ENCODE measurements at places on chromosomes 2 and 18.

DNA sequence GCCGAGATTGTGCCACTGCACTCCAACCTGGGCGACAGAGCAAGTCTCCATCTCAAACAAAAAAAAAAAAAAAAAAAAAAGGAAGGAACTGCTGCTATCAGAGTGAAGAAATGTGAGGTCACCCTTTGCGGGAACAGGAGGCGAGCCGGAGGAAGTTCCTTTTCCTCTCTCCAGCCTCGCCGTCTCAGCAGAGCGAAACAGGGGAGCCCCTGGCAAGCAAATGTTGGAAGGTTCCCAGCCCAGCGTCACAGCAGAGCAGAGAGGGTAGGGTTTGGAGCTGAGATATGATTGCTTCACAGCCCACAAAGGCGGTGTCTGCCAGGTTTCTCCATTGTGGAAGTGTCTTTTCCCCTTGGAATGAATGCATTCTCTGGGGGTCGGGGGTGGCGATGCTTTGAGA is 28.5 kb downstream of the SLC20A1 start:
- peak; percentile 56 for DNase-seq

DNA sequence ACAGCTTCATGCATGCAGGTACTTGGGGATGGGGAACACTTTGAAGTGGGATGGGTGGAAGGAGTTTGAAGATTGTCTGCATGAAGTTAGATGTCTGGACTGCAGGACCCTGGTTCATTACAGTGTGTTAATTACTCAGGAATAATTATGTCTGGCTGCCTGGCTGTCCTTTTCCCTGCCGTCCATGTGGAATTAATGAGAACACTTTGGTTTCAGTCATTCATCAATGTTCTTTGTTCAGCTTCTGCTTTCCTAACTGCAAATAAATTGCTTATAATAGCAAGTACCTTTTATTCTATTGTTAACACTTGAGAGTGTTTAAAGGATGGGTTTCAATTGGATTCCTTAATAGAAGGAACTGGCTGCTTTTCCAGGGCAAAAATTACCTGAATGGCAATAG is 35.8 kb downstream of the MTCL1 start:
- no peak for DNase-seq

DNA sequence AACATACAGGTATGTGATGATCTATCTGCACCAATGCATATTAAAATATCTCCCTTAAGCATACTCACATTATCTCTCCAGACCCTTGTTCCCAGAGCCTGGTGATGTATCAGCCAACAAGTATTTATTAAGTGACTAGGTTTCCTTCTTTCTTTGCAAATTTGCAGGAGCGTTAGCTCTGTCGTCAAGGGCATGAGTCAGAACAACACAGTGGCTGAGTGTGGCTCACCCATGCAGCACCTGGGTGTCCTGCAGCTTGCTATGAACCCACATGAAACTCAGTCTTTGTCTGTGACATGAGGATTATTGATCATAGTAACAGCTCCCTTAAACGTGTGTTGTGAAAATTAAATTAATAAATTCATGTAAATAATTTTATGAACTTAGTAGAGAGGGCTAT is 96.6 kb downstream of the PIEZO2 start:
- no peak for DNase-seq

DNA sequence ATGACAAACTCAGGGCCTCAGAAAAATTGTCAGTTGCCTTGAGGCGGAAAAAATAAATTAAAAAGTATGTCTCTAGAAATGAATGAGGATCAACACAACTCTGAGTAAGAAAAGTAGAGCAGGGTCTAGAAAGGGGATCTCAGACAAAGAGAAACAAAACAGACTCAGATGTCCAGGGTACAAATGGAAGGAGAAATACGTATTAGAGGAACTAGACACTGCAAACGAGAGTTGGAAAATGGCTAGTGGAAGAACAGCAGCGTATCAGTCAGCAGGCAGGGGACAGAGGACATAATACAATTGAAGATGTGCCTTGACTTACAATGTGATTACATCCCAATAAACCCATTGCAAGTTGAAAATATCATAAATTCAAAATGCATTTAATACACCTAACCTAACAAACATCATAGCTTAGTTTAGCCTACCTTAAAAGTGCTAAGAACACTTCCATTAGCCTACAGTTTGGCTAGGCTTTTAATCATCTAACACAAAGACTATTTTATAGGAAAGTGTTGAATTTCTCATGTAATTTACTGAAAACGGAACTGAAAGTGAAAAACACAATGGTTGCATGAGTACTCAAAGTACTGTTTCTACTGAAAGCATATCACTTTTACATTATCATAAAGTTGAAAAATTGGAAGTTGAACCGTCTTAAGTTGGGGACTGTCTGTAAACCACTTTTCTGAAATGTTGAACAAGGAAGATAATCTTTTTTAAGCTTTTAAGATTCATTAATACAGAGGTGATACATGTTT is 182.8 kb downstream of the NBAS start:
- DNase-seq = no peak

DNA sequence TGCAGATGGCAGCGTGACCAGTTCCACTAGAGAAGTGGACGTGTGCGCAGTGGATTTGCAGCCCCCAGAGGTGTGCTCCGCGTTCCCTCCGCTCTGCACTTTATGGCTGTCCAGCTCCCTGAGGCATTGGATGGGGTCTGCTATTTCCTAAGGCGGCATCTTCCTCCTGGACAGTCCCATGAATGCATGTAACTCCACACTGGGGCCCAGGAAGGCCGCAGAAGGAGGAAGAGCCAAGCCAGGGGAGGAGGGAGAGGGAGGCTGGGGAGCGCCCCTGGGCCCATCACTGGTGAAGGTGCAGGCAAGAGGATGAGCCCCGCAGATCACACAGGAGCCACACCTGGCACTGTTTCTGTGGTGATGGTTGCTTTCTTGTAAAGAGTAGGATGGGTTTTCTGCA is 99.1 kb downstream of the PTGR3 start:
- DNase-seq = no peak

GRCh38 chr18:58580623-58581022 is 48.3 kb downstream of the ALPK2 start:
- DNase-seq = peak; percentile 53

- no peak for DNase-seq
Measured at GRCh38 chr2:237556773-237557632, 9.4 kb upstream of the PRLH start.

DNA sequence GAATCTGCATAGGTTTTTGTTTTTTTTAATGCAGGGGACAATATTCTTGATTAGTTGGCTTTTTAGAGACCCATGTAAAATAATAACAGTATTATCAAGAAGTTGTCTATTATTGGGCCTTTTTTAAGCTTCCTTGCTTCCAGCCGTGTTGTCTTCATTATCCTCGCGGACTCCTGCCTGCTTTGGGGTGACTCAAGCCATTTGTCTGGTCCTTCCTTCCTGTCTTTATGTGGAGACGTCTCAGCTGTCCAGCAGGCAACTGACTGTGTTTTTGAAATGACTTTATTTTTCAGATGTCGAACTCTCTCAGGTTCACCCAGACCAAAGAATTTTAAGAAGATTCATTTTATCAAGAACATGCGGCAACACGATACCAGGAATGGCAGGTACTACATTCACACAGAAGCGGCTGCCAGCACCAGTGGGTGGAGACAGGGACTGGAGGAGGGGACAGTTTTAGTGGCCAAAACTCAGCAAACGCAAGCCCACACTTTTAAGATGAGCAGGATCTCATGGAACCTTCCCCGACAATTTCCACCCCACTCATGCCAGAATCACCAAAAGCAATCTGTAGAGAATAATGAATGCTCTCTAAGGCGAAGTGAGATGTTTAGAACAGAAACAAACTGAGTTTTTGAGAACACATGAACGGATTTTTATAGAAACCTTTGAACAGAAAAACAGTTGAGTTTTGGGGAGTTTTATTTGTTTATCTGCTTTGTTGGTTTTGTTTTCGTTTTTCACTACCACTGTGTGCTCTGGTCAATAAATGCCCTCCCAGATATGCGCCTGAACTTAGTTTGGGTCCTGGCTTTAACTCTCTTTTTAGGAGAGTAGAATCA is 59.1 kb downstream of the CABLES1 start:
- DNase-seq = peak; percentile 48

DNA sequence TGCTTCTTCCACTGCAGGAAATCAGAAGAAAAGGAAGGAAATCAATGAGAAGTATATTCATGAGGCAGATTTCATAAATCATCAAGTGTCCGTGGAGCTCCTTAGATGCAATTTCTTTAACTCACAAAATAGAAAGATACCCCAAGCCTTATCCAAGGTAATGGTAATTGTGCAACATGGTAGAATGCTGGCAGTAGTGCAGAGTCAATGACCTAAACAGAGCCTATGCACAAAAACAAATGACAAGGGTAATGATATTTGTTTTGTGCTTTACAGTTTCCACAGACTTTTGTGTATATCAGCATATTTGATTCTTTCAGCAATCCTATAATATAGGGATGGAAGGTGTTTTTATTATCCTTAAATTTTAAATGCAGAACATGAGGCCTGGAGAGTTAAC is 102.7 kb downstream of the SETBP1 start:
- no peak for DNase-seq

GRCh38 chr18:77160515-77160914 is 27.9 kb upstream of the MBP start:
- no peak for DNase-seq

- no peak for DNase-seq
Measured at GRCh38 chr2:170685591-170685990, 29.5 kb upstream of the SP5 start.

- no peak for DNase-seq
Measured at GRCh38 chr2:75799859-75800258, 89.1 kb upstream of the GCFC2 start.

- DNase-seq = peak; percentile 9
Measured at GRCh38 chr2:74694281-74694680, 40.2 kb downstream of the SEMA4F start.

GRCh38 chr2:58502931-58503330 is 261.8 kb upstream of the FANCL start:
- no peak for DNase-seq

DNA sequence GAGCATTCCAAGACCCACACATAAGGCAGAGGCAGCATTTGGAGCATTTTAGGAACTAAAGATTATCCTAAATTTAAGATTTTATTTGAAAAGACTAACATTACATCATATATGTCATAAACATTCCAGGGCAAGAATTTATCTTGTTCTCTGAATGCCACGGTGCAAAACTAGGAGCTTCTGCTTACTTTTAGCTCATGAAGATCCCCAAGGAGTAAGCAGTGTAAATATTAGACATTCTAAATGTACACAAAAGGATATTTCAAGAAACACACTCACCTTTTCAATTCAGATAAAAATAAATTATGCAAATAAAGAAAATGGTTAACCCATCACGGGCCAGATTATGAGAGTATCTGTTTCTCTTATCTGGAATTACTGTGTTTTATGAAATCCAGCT is 101.7 kb upstream of the ETAA1 start:
- no peak for DNase-seq

- DNase-seq = peak; percentile 68
Measured at GRCh38 chr18:34767601-34768027, 57.5 kb downstream of the DTNA start.

DNA sequence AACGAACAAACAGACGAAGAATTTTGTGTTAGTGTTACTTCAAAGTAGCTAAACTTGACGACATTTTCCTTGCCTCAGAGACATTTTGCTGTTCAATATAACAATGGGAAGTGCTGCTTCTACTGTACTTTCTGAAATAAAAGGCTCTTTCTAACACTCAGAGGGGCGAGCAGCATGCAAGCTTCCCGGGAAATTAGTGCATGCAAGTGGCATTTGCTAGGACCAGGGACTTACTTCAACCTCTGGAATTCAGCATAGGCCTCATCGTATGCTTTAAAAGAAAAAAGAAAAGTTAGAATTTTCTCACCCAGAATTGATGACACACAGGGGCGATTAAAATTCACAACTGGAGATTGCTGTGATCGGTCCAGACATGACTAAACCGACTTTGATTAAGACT is 62.5 kb upstream of the LPIN2 start:
- DNase-seq = peak; percentile 3

DNA sequence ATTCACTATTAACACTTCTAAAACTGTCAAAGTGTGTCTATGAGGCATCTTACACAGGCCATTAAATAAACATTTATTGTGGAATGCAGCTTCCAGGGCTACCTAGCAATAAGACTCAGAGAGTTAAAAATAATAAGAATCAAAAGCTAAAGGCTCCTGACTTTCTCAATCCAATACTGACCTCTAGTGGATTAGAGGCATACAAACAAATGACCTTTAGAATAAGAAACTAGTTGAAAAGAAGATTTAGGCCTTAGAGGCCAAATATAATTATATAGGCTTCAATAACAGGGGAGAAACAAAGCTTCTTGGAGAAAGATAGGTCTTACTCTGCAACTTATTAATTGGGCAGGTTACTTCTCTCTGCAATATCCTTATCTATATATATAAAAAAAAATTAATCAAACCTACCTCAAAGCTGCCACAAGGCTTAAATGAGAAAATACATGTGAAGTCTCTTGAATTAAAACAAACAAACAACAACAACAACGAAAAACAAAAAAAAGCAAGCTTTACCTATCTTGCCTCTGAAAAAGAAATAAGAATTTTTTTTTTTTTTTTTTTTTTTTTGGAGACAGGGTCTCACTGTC is 246.1 kb downstream of the EXOC6B start:
- peak; percentile 81 for DNase-seq

DNA sequence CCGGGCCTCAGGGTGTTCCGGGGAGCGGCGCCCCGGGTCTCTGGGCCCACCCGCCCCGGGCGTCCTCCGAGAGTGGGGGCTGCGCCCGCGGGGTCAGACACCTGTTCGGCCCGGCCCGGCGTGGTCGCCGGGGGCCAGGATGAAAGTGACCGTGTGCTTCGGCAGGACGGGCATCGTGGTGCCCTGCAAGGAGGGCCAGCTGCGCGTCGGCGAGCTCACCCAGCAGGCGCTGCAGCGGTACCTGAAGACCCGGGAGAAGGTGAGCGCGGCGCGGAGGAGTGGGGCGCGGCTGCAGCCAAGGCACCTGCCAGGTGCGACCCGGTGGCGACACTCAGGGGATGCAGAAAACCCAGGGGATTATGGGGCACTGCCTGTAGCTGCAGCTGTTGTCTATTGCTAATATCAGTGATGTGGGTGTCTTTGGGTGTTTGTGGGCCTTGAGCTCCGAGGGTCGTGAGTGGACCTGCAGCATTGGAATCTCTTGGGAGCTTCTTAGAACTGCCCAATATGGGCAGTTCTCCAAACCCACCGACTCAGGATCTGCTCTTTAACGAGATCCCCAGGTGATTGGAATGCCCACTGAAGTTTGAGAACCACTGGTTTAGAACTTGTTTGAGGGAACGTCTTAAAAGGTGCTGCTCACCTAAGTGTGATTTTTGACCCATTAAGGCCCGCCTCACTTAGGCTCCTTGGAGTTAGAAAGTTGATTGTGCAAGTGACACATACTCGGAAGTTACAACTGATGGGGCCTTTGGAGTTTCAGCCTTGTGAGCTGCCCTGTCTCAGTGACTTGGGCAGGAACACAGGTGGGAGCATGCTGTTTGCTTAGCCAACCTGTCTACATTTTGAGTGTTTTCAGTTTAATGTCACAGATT is 823 bp downstream of the PARD3B start:
- DNase-seq = no peak

GRCh38 chr2:105671156-105671555 is 73.6 kb upstream of the NCK2 start:
- DNase-seq = peak; percentile 6

DNA sequence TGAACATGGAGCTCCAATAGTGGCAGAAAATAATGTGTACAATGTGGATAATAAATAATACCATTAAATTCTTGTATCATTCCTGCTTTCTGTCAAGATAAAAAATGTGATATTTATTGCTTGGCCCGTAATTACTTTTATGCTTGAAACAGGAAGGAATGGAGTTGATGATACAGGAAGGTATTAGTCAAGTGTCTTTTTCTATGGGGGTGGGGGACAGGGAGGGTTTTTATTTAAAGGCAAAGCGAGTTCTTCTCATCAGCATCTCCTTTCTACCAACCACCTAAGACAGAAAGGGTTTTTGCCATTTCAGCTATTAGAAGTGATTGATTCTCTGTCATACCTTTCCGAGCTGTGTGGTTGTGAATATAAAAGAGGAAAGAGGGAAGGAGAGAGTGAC is 135.3 kb downstream of the DCC start:
- no peak for DNase-seq

All from fibroblast of the aortic adventitia (primary cell).